Anterior cingulate cortex (tissue), 58 donors: ENCODE measurements at places on chromosomes 1 and 21.
A peak's percentile ranks its signal among the peaks of the same experiment; 100 is the strongest.

- no peak for DNase-seq
Measured at GRCh38 chr1:92486251-92487077, at the start of gene GFI1. GFI1 (minus strand) TSS chr1:92486925; CDS start chr1:92483487, 3,438 bp downstream.

GRCh38 chr21:45359451-45360217, 45.3 kb upstream of the COL18A1 start:
- no peak for DNase-seq

- no peak for DNase-seq
Measured at GRCh38 chr1:115790846-115791245, 22.3 kb upstream of the CASQ2 start.

- peak; percentile 64 for DNase-seq
Measured at GRCh38 chr1:119713749-119714456, 2.2 kb downstream of the PHGDH start.

- DNase-seq: no peak
Measured at GRCh38 chr1:154794608-154795007, 75.5 kb downstream of the KCNN3 start.

- no peak for DNase-seq
Measured at GRCh38 chr21:34369741-34370140, 5.6 kb upstream of the SMIM11 start.

DNA sequence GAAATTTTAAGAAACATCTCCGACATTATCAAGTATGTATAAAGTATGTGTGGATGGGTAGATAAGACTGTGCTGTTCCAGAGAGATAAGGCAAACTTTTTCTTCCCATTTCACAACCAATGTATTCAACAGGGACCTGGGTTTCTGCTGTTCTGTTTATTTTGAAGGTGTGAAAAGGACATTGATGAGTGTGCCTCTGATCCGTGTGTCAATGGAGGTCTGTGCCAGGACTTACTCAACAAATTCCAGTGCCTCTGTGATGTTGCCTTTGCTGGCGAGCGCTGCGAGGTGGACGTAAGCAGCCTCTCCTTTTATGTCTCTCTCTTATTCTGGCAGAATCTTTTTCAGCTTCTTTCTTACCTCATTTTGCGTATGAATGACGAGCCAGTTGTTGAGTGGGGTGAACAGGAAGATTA, 174.0 kb downstream of the CRB1 start:
- DNase-seq: peak; percentile 2

DNA sequence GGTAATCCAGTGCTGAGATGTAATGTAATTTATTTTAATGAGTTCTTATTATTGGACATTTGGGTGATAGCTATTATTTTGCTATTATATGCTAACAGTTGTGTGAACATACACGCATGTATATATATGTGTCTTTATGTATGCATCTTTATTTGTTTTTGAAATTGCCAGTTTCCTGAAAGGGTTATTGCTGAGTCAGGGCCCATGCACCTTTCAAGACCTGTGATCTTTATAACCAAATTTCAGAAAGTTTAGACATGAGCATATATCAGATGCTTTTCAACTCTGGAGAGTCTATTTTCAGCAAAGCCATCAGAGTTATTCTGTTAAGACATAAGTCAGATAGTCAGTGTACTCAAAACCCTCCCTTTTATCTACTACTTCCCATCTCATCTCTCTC, 265.6 kb upstream of the GREM2 start:
- no peak for DNase-seq

- DNase-seq: no peak
Measured at GRCh38 chr1:19179597-19180264, 30.3 kb downstream of the UBR4 start.

GRCh38 chr1:48873944-48874343, 97.3 kb upstream of the BEND5 start:
- DNase-seq: no peak

DNA sequence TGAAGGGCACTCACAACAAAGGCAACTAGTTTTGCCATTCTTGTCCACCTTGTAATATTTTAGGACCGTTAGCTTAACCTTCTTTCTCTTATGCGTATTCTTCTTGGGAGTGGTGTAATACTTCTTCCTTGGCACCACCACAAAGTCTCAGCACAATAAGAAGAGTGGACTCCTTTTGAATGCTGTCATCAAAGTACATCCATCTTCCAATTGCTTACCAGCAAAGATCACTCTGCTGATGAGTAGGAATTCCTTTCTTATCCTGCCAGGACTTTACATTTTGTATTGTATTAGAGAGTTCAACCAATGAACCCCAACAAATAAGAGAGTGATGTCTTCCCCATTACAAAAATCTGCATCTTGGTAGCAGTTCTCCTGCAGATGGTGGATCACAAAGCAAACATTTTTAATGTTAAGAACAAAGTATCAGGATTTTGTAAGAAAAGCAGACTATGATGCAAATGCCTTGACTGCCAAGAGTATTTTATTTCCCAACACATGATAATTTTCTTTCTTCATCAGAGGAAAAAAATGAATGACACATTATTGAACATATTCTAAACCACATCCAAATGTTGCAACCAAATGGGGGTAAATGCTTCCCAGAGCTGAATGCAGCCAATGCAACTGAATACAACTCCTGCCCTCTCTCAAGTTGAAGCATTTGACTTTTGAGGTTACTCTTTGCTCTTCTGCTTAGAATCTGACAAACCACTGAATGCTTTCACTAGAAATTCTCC, 5.1 kb upstream of the ARNT start:
- DNase-seq: no peak

DNA sequence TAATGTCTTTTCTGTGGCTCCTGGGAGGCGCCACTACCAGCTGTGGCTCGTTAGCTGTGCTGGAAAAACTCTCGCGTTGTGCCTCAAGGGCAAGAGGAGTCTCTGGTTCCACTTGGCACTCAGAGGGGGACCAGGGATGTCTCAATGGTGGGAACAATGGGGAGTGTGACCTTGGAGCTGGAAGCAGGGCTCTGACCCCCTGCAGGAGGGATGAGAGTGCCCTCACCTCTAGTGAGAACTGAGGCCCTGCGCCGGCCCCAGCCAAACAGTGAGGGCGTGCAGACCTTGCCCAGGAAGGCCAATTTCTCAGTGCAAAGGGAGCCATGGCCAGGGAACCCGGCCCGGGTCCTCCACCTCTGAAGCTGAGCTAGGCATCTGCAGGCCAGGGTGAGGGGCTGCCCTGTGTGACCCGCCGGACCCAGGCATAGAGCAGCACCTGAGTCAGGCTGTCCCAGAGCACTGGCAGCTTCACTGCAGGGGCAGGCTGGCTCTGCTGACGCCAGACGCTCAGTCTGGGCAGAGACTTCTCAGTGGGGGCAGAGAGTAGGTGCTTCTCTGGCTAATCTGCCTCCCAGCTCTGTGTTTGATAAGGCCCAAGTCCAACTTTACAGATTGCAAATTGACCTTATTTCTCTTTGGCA, 1.8 kb downstream of the RD3 start:
- DNase-seq: no peak

GRCh38 chr21:15400905-15401304, 328.9 kb upstream of the USP25 start:
- no peak for DNase-seq
